ENCODE measurements at places on chromosomes 6 and 20.

DNA sequence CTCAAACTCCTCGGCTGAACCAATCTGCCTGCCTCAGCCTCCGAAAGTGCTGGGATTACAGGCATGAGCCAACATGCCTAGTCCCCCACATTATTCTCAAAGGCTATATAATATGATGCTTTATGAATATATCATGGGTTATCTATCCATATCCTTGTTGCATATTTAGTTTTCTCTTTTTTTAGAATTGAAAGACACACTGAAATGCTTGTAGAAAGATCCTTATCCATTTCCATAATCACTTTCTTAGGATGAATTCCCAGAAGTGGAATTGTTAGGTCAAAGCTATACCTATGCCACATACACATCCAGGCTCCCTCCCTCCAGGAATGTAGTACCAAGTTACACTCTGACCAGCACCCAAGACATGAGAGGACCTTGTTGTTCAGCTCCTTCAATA is 2.5 kb upstream of the ARFGEF3 start:
- peaks cover 78% of the 10 kb centered on the region for H3K27me3 ChIP-seq
- H3K4me1 ChIP-seq: peaks cover 10% of the 10 kb centered on the region
- no peak for DNase-seq
- H3K27ac ChIP-seq: no peak overlapping the region
- H3K4me3 ChIP-seq: peak overlapping the region; percentile 70

DNA sequence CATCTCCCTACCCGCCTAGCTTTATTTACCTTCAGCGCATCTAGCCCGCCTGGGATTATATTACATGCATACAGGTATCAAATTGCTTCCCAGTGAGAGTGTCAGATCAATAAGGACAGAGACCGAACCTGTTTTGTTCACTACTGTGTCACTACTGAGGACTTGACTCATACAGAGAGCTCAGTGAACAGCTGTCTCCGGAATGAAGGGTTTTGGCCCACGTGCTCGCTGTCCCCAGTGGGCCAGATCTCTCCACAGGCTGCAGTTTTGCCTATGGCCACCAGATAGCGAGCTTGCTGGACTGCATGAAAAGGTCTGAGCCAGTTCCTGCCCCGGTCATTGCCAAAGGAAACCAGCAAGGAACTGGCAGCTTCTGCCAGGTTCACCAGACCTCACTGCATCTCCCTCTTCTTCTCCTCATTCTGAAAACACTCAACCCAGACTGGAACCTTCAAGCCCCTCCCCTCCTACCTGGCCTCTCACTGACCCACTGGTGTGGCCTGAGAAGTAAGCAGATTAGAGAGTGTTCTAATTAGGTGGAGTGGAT is 150.8 kb downstream of the ZMYND8 start:
- DNase-seq: peak; percentile 43
- H3K27ac ChIP-seq: no peak overlapping the region
- H3K27me3 ChIP-seq: no peaks in the 10 kb centered on the region

GRCh38 chr6:56897789-56898529 is 56.9 kb upstream of the BEND6 start:
- no peak overlapping the region for H3K4me3 ChIP-seq
- peaks cover 3% of the 10 kb centered on the region for H3K36me3 ChIP-seq
- no peak for DNase-seq
- H3K27ac ChIP-seq: no peak overlapping the region
- H3K4me1 ChIP-seq: peaks cover 4% of the 10 kb centered on the region

- no peak overlapping the region for H3K4me3 ChIP-seq
- DNase-seq: peak; percentile 94
- no peaks in the 10 kb centered on the region for H3K36me3 ChIP-seq
- no peaks in the 10 kb centered on the region for H3K27me3 ChIP-seq
Measured at GRCh38 chr20:35207950-35208611, 18.4 kb upstream of the MMP24 start.

GRCh38 chr6:109457562-109457996 is 2.0 kb upstream of the MICAL1 start:
- H3K4me1 ChIP-seq: peaks cover 31% of the 10 kb centered on the region
- peak overlapping the region; percentile 57 for H3K27ac ChIP-seq
- DNase-seq: no peak

DNA sequence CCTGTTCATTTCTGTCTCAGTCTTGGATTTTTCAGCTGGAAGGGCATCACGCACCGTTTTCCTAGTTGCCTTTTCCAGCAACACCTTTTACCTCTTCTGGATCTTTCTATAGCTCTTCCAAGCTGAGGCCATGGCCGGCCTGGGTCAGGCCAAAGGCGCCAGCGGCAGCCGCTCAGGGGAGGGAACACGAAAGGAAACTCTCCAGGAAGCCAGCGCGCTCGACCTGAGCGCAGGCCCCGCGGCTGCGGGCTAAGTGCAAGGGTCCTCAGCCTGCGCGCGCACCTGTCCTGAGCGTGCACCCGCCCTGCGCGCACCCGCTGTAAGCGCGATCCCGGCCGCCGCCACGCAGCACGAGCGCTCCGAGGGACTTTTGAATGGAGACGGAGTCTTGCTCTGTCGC is 43.8 kb upstream of the TMEM181 start:
- no peak for DNase-seq
- peaks cover 9% of the 10 kb centered on the region for H3K36me3 ChIP-seq
- peak overlapping the region; percentile 52 for H3K27ac ChIP-seq

DNA sequence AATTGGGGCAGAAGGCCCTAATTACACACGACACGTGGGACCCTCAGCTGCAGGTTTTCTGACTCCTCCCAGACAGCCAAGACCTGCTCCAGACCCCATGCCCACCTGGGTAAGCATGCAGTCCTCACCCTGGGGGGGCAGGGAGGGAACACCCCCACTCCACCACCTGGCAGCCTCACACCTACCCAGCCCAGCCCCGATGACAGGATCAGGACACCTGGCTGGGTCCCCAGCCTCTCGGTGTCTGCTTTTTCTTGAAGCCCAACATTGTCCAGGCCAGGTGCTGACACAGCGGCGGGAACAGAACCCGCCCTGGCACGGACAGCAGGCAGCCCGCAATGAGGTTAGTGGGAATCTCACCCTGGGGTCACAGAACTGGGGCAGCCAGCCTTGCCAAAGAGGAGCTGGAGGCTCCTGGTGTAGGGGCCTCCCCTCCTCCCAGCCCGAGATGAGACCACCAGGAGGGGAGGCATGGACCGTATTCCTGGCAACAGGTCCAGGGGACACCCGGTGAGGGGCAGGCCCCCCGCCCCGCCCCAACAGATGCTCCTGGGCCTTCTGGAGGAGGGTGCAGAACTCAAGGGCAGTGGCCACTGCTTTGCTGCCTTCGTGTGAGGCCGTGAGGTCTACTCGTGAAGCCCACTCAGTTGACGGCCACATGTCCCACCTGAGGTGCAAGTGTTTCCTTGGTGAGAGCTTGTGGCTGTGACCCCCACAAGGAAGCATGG is 103.8 kb downstream of the DLL1 start:
- H3K27me3 ChIP-seq: peaks cover 8% of the 10 kb centered on the region
- peaks cover 3% of the 10 kb centered on the region for H3K36me3 ChIP-seq
- DNase-seq: no peak
- peaks cover 4% of the 10 kb centered on the region for H3K4me1 ChIP-seq
- no peak overlapping the region for H3K4me3 ChIP-seq

DNA sequence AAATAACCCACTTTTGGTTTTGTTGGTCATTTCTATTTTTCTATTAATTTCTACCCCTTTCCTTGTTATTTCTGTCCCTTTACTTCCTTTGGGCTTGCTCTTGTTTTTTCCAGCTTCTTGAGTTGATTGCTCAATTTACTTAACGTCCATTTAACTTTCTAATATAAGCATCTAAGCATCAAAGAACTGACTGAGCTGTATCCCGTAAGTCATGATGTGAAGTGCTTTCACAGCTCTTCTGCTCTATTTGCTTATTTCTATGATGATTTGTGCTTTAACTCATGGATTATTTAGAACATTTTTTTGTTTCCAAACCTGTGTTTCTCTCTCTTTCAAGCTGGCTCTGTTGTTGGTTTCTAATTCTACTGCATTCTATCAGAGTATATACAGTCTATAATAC is 56.7 kb upstream of the SMIM29 start:
- no peak overlapping the region for H3K4me3 ChIP-seq
- no peak overlapping the region for H3K27ac ChIP-seq
- no peak for DNase-seq
- H3K36me3 ChIP-seq: no peaks in the 10 kb centered on the region
- H3K27me3 ChIP-seq: no peaks in the 10 kb centered on the region

GRCh38 chr20:13632431-13632830 is 6.3 kb downstream of the TASP1 start:
- H3K27me3 ChIP-seq: no peaks in the 10 kb centered on the region
- peaks cover 10% of the 10 kb centered on the region for H3K36me3 ChIP-seq
- no peak overlapping the region for H3K27ac ChIP-seq
- H3K4me1 ChIP-seq: peaks cover 11% of the 10 kb centered on the region

GRCh38 chr6:55953335-55953734 is 77.9 kb upstream of the BMP5 start:
- no peaks in the 10 kb centered on the region for H3K4me1 ChIP-seq
- no peak overlapping the region for H3K4me3 ChIP-seq
- no peaks in the 10 kb centered on the region for H3K36me3 ChIP-seq
- H3K27me3 ChIP-seq: no peaks in the 10 kb centered on the region
- no peak overlapping the region for H3K27ac ChIP-seq

GRCh38 chr6:6772751-6773150 is 184.2 kb downstream of the LY86 start:
- no peaks in the 10 kb centered on the region for H3K4me1 ChIP-seq
- no peak overlapping the region for H3K4me3 ChIP-seq
- H3K36me3 ChIP-seq: no peaks in the 10 kb centered on the region
- no peaks in the 10 kb centered on the region for H3K27me3 ChIP-seq

GRCh38 chr6:157380458-157380778 is 572 bp upstream of the ZDHHC14 start:
- peaks cover 20% of the 10 kb centered on the region for H3K4me1 ChIP-seq
- DNase-seq: no peak
- peak overlapping the region; percentile 83 for H3K4me3 ChIP-seq
- H3K27ac ChIP-seq: no peak overlapping the region
- no peaks in the 10 kb centered on the region for H3K36me3 ChIP-seq
- peaks cover 32% of the 10 kb centered on the region for H3K27me3 ChIP-seq

DNA sequence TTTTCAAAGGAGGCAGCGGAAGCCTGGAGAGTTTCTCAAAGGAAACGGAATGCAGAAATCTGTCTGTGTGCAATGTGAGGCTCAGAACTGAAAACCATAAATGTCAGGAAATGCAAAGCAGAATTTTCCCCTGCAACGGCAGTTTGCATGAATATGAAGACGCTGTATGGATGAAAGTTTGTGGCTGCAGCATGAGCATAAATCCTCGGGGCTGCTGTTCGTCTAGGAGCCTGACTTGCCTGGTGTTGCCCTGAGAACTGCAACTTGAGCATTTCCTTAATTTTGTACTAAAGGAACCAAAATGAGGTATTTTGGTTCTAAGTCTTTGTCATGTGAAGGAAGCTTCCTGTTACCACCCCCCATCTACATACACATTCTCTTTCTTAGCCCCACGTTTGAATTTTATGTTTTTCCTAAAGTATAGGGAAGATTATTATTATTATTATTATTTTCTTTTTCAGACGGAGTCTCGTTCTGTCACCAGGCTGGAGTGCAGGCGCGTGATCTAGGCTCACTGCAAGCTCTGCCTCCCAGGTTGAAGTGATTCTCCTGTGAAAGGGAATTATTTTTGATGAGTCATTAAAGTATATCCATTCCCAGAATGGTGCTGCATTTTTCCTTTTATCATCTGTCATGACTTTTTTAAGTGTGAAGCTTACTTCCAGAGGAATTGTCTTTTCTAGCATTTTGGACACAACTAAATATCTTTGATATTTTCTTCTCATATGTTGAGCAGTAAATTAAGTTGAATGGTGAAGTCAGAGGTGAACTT is 33.1 kb downstream of the MTHFD1L start:
- H3K4me3 ChIP-seq: no peak overlapping the region
- H3K27ac ChIP-seq: no peak overlapping the region
- no peak for DNase-seq

DNA sequence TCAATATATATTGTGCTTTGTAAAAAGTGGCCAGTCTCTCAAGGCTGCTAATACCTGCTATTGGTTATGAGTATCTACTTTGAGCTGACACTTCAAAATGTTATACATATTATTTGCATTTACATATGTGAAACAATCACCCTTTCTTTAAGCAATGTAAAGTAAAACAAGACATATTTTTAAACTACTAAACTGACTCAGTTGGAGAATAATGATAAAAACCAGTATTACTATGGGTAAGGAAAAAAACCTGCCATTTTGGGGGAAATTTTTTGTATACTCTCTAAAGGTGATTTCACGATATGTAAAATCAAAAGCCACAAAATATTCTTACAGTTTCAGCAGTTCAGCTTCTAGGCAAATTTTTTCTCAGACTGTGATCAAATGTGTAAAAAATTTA is 232.3 kb downstream of the PRL start:
- peaks cover 14% of the 10 kb centered on the region for H3K4me1 ChIP-seq
- H3K27me3 ChIP-seq: no peaks in the 10 kb centered on the region
- no peak overlapping the region for H3K4me3 ChIP-seq

DNA sequence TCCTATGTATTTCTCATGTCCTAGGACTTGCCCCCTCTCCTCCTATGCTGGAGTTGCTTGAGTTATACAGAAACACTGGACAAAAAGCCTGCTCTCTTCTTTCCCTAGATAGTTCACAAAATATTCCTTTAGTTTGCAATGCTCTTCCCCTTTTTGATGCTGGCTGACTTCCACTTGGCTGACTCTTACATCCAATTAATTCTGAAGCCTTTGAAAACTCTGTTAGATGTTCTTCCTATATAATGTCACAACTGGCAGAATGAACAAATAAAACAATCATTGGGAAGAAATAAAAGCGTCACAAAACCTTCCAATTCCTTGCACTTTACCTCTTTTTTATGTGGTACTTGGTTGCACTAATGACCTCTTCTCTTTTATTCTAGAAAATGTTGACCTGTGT is 253.8 kb upstream of the CITED2 start:
- peaks cover 27% of the 10 kb centered on the region for H3K4me1 ChIP-seq
- DNase-seq: no peak
- H3K27me3 ChIP-seq: no peaks in the 10 kb centered on the region
- peaks cover 2% of the 10 kb centered on the region for H3K36me3 ChIP-seq

- no peaks in the 10 kb centered on the region for H3K27me3 ChIP-seq
- H3K36me3 ChIP-seq: no peaks in the 10 kb centered on the region
- H3K27ac ChIP-seq: no peak overlapping the region
- peaks cover 19% of the 10 kb centered on the region for H3K4me1 ChIP-seq
- DNase-seq: no peak
- H3K4me3 ChIP-seq: no peak overlapping the region
Measured at GRCh38 chr6:42396720-42397119, 55.0 kb downstream of the TRERF1 start.

DNA sequence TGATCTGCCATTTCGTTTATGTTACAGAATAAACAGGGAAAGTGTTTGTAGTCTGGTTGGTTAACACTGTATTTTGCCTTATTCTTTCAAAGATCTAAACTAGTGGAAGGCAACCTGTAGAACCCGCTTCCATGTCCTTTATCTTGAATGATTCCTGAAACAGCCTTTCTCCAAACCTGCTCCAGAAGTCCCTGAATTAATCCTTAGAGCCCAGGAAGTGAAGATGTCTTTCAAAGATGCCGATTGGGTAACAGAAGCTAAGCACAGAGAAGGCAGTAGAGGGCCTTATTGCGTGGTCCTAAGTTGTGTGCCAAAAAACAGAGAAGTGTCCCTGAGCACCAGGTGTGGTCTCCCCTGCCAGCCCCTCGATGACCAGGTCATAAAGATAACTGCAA is 19.2 kb upstream of the ZSCAN16 start:
- H3K27ac ChIP-seq: no peak overlapping the region
- no peak for DNase-seq
- H3K4me3 ChIP-seq: peak overlapping the region; percentile 93
- H3K36me3 ChIP-seq: peaks cover 3% of the 10 kb centered on the region

GRCh38 chr6:132819405-132820161 is 5.2 kb downstream of the RPS12 start:
- H3K27ac ChIP-seq: no peak overlapping the region
- no peak for DNase-seq
- peaks cover 45% of the 10 kb centered on the region for H3K4me1 ChIP-seq
- H3K27me3 ChIP-seq: peaks cover 5% of the 10 kb centered on the region

Measured in neural crest cell (in vitro differentiated cells).